GM20000 (cell line): ENCODE measurements at places on chromosomes 13 and 19.

DNA sequence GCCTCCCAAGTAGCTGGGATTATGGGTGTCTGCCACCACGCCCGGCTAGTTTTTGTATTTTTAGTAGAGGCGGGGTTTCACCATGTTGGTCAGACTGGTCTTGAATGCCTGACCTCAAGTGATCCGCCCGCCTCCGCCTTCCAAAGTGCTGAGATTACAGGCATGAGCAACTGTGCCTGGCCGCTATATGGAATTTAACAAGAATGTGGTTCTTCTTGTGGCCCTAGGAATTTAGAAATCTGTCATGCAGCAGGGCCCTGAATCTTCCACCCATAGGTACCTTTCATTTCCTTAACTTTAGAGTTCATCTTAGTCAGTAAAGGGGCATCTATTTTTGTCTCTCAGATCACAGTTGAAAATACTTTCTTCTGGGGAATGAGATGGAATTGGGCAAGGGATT, 25.6 kb upstream of the NDFIP2 start:
- DNase-seq, result no peak

GRCh38 chr13:49530457-49530856, 34.7 kb downstream of the PHF11 start:
- DNase-seq, result peak; percentile 25

GRCh38 chr13:108921238-108921637, 291.8 kb downstream of the MYO16 start:
- DNase-seq, result no peak

DNA sequence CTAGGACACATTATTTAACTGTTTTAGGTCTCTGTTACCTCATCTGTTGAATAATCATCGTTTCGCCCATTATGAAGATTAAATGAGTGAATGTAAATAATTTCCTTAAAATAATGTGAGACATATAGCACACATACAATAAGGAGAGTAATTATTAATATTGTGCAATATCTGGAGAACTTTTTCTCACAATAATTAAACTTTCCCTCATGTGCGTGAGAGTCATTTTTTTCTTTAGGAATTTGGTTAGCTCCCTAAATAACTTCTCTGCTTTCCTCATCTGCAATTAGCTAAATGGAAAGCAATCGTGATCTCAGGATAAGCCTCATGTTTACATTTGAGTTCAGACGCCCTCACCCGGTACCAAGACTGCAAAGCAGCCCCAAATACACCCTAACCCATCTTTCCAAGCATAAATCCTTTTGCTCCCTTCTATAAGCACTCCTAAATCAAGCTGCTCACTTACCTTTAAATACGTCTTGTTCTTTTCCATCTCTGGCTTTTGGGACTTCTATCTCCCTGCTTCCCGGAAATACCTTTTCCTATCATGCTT, 78.8 kb downstream of the MZT1 start:
- no peak for DNase-seq

GRCh38 chr19:10468133-10468532, 35.0 kb downstream of the KEAP1 start:
- no peak for DNase-seq

DNA sequence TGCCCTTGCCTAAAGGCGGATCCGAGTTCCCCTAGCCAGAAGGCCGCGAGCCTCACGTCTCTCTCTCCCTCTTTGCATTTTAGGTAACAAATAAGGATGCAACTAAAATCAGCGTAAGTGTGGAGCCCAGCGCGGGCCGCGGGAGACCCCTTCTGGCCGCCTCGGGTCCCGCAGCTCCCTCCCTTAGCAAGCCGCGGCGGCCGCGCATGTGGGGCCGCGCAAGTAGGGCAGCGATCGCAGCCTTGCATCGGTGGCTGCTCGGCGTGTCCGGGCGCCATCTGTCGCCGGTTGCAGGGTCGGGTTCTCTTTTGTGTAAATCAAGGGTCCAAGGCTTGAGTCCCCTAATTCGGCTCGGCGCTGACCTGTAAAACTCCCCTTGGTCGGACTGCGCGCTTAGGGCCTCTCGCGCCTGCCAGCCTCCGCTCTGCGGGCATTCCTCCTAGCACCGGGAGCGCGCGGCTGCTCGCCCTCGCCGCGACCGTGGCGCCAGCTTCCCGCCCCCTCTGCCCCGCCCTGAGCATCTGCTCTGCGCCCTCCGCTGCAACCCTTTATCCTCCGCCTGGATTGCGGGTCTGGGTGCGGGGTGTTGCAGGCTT, 2.7 kb downstream of the VSTM2B start:
- peak; percentile 92 for DNase-seq

- DNase-seq, result no peak
Measured at GRCh38 chr13:74438901-74439300, 304.7 kb upstream of the KLF12 start.

DNA sequence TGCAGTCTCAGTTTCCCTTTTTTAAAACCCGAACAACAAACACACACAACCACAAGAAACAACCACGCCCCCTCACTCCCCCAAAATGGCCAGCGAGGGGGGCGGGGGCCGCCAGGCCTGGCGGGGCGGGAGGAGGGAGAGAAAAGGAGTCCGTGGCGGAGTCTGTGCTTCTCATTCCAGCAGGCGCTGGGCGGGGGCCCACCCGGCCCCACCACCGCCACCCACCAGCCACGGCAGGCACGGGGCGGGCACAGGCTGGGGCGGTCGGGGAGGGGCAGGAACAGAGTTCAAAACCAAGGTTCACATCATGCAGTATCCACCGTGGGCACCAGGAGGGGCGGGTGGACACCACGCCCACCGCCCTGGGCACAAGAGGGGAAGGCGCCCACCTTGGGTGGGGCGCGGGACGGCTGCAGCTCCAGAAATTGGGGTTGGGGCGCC, 12.9 kb downstream of the DPF1 start:
- no peak for DNase-seq

GRCh38 chr13:42652642-42653415, 78.9 kb downstream of the TNFSF11 start:
- DNase-seq, result no peak

- no peak for DNase-seq
Measured at GRCh38 chr13:95463531-95463930, 89.0 kb upstream of the CLDN10 start.

GRCh38 chr19:351976-352625, 7.5 kb upstream of the MIER2 start:
- no peak for DNase-seq

DNA sequence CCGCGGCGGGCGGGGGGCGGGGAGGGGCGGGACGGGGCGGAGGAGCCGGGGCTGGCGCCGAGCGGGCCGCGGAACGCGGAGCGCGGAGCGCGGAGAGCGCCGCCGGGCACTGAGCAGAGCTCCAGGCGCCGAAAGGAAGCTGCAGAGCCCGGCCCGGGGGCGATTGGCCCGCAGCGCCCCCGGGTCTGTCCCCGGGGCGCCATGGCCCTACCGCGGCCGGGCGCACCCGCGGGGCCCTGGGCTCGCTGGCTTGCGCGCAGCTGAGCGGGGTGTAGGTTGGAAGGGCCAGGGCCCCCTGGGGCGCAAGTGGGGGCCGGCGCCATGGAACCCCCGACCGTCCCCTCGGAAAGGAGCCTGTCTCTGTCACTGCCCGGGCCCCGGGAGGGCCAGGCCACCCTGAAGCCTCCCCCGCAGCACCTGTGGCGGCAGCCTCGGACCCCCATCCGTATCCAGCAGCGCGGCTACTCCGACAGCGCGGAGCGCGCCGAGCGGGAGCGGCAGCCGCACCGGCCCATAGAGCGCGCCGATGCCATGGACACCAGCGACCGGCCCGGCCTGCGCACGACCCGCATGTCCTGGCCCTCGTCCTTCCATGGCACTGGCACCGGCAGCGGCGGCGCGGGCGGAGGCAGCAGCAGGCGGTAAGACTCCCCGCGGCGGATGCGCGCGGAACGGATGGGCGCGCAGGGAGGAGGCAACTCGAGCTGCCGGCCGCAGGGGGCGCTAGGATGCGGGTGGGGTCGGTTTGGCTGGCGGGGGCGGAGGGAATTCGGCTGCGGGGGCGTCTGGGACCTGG, at the start of gene PDE4A:
Gene PDE4A (plus strand): TSS at position 95 of the 796 bp plus-strand sequence. CDS start 227 bp downstream, at position 322.
- peak; percentile 71 for DNase-seq
